ENCODE measurements at places on chromosomes 16 and 17.
A peak's percentile ranks its signal among the peaks of the same experiment; 100 is the strongest.

GRCh38 chr16:66129196-66129595 lies 237.3 kb upstream of the CDH5 start:
- no peak for DNase-seq

GRCh38 chr17:77174928-77175661 lies 34.3 kb downstream of the SEC14L1 start:
- no peak for DNase-seq

GRCh38 chr17:34351096-34351495 lies 5.2 kb upstream of the CCL13 start:
- no peak for DNase-seq

GRCh38 chr16:80654094-80654862 lies 113.5 kb downstream of the DYNLRB2 start:
- DNase-seq = no peak

GRCh38 chr17:80377798-80378197 lies 37.2 kb upstream of the ENDOV start:
- DNase-seq = no peak

DNA sequence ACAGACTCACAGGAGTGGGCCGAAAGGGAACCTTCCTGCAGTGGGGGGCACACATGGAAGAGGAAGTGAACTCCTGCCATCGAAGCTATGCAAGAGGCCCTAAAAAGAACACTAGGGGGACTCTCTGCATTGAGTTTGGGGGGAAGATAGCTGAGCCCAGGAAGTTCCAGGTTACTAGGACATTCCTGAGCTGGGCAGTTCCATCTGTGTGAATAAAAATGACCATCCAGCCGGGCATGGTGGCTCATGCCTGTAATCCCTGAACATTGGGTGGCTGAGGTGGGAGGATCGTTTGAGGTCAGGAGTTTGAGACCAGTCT lies 211.8 kb downstream of the ZNF423 start:
- no peak for DNase-seq

- DNase-seq = no peak
Observed at GRCh38 chr16:68013440-68013839, 2.3 kb downstream of the DPEP2NB start.

- DNase-seq = peak; percentile 81
Observed at GRCh38 chr17:73304971-73305812, 6.6 kb downstream of the CDC42EP4 start.

- no peak for DNase-seq
Observed at GRCh38 chr16:83797013-83797412, 10.8 kb upstream of the HSBP1 start.
